ENCODE measurements at places on chromosomes 4 and X.

GRCh38 chr4:55468724-55469123 is 73.0 kb downstream of the TMEM165 start:
- no peak for DNase-seq

DNA sequence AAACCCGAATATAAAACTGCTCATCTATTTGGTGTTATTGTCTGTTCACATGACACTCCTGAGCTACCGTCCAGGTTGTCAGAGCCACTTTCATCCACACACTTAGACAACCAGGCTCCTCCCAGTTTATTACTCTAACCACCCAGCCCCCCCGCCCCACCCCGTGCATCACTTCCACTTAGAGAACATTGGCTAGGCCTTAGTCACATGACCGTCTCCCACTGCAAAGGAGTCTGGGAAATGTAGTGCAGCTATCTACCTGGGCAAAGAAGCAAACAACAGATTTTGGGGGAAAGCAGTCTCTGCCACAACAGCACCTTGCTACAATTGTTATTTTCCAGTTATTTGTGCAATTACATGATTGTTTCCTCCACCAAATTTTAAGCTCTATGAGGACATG is 57.6 kb upstream of the RBPJ start:
- DNase-seq, result no peak

- DNase-seq, result no peak
Measured at GRCh38 chrX:132967049-132967448, 8.6 kb upstream of the HS6ST2 start.

GRCh38 chr4:166527500-166527899 is 654.5 kb downstream of the TLL1 start:
- no peak for DNase-seq

DNA sequence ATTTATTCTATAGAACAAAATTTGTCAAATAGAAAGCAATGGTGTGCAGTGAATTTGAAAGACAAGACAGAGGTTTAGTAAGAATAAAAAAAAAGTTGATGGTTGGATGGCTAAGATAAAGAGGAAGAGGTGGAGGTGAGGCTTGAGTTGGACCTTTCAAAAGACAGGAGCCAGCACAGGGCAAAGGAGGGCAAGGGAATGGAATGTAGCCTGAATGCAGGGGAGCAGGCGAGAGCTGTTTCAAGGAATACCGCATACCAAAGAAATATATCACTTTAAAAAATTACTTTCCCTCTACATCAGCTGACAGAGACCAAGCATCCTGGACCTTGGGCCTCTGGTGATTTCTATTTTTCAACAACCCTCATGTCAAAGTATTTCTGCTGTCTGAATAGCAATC is 38.0 kb upstream of the CXXC4 start:
- no peak for DNase-seq

GRCh38 chrX:38870361-38870895 is 69.2 kb downstream of the MID1IP1 start:
- DNase-seq, result no peak

GRCh38 chr4:54152846-54153600 is 53.1 kb downstream of the GSX2 start:
- DNase-seq, result no peak

- no peak for DNase-seq
Measured at GRCh38 chr4:43331226-43332051, 438.9 kb downstream of the GRXCR1 start.

GRCh38 chr4:79223993-79224776 is 101.7 kb downstream of the NAA11 start:
- no peak for DNase-seq

- DNase-seq, result no peak
Measured at GRCh38 chr4:143189528-143189927, 4.8 kb downstream of the USP38 start.

DNA sequence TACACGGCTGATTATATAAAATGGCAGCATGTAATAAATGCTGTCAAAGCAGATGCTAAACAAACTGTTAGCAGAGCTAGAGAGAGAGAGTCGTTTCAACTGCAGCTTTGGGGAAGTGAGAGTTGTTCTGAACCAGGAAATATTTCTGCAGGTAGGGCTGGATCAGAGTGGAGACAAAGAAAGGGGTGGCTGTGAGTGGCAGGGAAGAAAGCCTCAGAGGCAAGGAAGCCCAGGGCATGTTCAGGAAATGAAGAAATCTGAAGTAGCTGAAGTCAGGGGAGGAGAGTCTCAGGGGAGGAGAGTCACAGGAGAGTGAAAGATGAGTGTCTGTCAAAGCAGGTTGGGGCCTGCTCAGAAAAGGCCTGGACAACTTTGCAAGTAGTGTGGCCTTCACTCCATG is 48.4 kb upstream of the RPS6KA3 start:
- DNase-seq, result no peak

- no peak for DNase-seq
Measured at GRCh38 chr4:120699354-120699753, 223.2 kb downstream of the PRDM5 start.

GRCh38 chrX:65537229-65537628 is 2.6 kb upstream of the LAS1L start:
- no peak for DNase-seq

- no peak for DNase-seq
Measured at GRCh38 chrX:19639056-19639455, 123.7 kb upstream of the MAP3K15 start.

DNA sequence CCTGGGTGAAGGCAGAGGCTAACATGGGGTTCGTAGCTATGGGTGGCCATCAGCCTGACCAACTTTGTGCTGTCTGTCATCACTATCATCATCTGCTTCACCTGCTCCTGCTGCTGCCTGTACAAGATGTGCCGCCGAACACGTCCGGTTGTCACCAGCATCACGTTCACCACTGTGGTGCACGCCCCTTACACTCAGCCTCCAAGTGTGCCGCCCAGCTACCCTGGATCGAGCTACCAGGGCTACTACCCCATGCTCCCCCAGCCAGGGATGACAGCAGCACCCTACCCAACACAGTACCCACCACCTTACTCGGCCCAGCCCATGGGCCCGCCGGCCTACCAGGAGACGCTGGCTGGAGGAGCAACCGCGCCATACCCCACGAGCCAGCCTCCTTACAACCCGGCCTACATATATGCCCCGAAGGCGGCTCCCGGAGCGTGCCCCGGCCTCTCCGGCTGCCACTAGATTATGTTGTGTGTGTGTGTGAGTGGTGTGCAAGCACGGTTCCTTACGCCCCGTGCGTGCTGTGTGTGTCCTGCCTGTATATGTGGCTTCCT is 238.1 kb upstream of the ZCCHC13 start:
- DNase-seq, result no peak

DNA sequence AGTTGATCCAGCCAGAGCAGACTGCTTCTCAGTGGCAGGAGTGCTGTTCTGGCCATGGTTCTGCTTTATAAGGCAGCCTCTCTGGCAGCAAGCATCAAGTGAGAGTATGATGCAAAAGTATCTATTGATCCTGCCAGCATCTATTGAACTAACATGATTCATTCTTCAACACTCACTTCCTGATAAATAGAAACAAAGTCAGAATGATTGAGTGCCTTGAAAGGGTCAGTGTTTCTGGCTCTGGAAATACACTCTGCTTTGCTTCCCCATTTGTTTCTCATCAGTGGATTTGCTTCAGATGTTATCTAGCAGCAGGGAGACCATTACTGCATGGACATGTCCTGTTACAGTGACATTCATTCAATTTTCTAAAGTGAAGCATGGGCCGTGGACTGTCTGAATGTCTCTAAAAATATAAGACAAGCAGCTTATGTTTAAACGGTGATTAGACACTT is 66.2 kb upstream of the FRAS1 start:
- no peak for DNase-seq

DNA sequence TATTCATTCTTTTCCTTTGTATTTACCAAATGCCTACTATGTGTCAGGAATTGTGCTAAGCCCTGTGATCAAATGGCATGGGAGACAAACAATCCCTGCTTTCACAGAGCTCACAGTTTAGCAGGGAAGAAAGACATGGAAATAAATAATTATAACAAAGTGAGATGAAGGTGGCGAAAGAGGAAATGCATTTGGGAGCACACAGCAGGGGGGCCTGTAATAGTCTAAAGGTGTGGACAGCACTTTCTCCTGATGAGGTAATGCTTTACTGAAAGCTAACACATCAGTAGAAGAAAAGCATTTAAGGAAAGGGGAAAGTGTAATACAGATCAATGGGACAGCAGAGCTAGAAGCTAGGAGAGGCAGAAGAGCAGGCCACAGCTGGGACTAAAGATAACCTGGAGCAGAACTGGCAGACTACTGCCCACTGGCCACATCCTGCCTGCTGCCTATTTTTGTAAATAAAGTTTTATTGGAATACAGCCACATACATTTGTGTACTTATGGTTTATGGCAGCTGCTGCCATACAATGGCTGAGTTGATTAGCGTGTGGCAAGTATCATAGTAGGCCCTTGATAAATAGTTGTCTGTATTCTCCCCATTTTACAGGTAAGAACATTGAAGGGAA is 67.1 kb upstream of the TAPT1 start:
- DNase-seq, result no peak

DNA sequence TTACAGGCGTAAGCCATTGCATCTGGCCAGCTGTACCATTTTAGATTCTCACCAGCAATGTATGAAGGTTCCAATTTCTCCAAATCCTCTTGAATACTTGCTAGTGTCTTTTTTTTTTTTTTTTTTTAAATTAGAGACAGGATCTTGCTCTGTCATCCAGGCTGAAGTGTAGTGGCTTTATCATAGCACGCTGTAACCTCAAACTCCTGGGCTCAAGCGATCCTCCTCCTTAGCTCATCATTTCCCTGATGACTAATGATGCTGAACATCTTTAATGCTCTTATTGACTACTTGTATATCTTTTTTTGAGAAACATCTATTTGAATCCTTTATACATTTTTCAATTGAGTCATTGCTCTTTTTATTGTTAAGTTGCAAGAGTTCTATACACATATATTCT is 40.3 kb downstream of the HDAC8 start:
- DNase-seq, result no peak

DNA sequence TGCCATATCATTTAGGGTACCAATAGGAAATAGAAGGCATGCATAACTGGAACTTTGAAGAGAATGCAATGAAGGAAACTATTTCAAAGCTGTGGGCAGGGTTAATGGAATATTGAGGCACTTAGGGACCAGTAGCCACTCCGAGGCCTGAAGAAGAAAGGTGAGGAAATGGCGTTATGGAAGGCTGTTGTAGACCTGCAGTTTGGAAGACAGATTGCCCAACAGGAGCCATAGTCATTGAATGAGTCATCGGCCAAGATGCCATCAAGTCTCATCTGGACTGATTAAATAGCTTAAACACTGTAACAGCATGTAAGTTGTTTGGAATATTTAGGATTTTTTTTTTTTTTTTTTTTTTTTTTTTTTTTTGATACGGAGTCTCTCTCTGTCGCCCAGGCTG is 11.6 kb downstream of the CXCL13 start:
- no peak for DNase-seq

DNA sequence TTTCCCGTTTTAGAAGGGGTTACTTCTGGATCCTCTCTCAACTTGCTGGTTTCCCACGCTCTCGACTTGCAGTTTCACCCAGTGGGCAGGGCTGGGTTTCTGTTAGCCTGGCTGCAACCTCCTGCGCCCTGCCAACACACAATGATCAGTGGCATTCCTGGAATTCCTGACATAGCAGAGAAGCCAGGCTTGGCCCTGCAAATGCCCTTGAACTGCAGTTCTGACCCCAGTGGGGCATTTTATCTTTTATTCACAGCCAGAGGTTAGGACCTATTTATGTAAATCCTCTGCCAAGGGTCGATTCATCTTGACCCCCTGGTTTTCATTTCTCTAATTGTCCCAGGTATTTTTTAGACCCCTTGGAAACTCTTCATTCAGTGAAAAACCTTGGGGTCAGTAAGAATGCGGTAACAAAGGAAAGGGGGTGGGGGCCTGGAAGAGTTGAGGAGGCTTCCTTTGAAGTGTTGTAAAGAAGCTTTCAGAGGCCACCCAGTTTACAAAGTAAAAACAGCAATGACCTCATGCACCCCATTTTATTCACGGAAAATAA is 217.6 kb downstream of the ZNF674 start:
- DNase-seq, result peak; percentile 44

GRCh38 chrX:71669492-71669891 is 2.1 kb downstream of the LOC101059915 start:
- DNase-seq, result no peak

DNA sequence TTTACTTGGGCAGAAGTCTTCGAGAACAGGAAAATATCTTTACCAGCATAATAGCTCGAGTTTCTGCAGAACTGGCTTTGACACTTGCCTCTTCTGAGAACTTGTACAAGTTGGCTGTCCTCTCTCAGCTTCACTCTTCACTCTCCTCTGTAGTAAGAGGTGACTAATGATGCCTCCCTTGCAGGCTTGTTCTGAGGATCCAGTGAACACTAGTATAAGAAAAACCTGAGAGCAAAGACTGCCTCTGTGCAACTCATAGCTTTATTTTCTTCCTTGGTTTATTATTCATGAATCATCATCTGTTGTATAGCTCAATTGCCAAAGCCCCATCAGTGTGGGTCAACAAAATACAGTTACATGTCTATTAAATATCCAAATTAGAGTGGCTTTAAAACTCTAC is 266.7 kb upstream of the CLNK start:
- no peak for DNase-seq

- DNase-seq, result peak; percentile 80
Measured at GRCh38 chrX:151753313-151754046, 18.9 kb downstream of the CNGA2 start.

- DNase-seq, result no peak
Measured at GRCh38 chr4:100739426-100739825, 221.6 kb upstream of the EMCN start.

- no peak for DNase-seq
Measured at GRCh38 chrX:74270393-74270792, 33.6 kb upstream of the ZCCHC13 start.
